ENCODE measurements at places on chromosomes 7 and 10. TPM values are rescaled to one million over a fixed set of nuclear protein-coding genes. Genes with fewer than 3 reads are reported as not detected.

GRCh38 chr7:39951226-39952194, 1.5 kb downstream of the CDK13 start:
- H3K4me3 ChIP-seq: peak overlapping the region; percentile 89
- peak; percentile 59 for DNase-seq
- H3K4me1 ChIP-seq: peaks cover 43% of the 10 kb centered on the region

- DNase-seq: no peak
- H3K4me3 ChIP-seq: no peak overlapping the region
- H3K27ac ChIP-seq: no peak overlapping the region
- no peaks in the 10 kb centered on the region for H3K36me3 ChIP-seq
Measured at GRCh38 chr10:26911811-26912461, 51.2 kb upstream of the ABI1 start.

- H3K36me3 ChIP-seq: no peaks in the 10 kb centered on the region
- DNase-seq: no peak
- no peak overlapping the region for H3K4me3 ChIP-seq
- H3K27me3 ChIP-seq: no peaks in the 10 kb centered on the region
Measured at GRCh38 chr7:121459148-121459547, 63.0 kb upstream of the FAM3C start.

DNA sequence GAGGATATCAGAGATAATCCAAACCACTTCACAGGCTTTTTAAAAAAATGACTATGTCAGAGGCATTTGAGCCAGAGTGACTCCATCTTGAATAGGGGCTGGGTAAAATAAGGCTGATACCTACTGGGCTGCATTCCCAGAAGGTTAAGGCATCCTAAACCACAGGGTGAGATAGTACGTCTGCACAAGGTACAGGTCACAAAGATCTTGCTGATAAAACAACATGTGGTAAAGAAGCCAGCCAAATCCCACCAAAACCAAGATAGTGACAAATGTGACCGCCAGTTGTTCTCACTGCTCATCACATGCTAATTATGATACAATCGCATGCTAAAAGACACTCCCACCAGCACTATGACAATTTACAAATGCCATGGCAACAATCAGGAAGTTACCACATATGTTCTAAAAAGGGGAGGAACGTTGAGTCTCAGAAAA, 177.5 kb downstream of the RAPGEF5 start:
- H3K36me3 ChIP-seq: no peaks in the 10 kb centered on the region
- no peak overlapping the region for H3K4me3 ChIP-seq
- H3K27ac ChIP-seq: no peak overlapping the region
- H3K27me3 ChIP-seq: no peaks in the 10 kb centered on the region
- DNase-seq: no peak
- no peaks in the 10 kb centered on the region for H3K4me1 ChIP-seq

DNA sequence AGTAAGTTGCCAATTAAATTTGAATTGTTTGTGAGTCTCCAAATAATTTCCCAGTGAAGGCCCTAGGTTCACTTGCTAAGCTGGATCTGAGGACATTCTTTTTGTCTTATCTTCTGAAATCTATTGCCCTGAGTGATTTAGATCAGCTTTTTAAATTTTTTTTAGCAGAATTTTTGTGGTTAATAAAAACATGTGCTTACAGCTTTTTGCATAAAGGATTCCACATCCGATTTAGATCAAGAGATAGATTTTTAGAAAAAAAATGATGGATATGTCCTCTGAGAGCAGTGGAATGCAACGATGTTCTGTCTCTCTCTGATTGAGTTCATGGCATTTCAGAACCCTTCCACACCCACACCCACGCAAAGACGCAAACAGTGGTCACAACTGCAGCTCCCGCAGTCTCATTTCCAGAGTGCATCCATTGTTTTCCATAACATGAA, 358.8 kb downstream of the SUGCT start:
- no peak for DNase-seq
- H3K36me3 ChIP-seq: no peaks in the 10 kb centered on the region
- no peak overlapping the region for H3K27ac ChIP-seq
- H3K4me1 ChIP-seq: no peaks in the 10 kb centered on the region

GRCh38 chr7:134891262-134891695, 95.0 kb upstream of the AGBL3 start:
- no peak overlapping the region for H3K4me3 ChIP-seq
- H3K4me1 ChIP-seq: peaks cover 12% of the 10 kb centered on the region
- H3K27me3 ChIP-seq: peaks cover 4% of the 10 kb centered on the region

Gene SLC29A4
- total RNA-seq: not detected

Gene RPEL1
- not detected for total RNA-seq

All from CD8-positive, alpha-beta memory T cell (primary cell).